Fibroblast of the aortic adventitia (primary cell): ENCODE measurements at places on chromosomes 7 and 10.

DNA sequence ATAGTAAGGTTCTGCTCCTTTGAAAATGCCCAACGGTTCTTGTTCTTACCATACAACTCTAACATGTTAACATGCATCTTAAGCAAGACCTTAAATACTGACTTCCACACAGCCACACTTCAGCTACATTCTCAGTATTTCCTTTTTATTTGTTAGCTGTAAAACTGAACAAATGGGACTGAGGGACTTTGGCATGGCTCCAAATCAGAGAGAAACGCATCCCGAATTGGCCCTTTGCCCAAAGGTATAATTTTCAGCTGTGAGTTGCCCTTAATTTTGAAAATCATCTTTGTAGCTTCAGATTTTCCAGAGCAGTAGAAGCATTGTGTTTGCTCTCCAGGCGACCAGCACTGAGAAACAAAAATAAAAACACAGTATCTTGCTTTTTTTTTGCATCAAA is 56.4 kb downstream of the NEUROD6 start:
- no peak for DNase-seq

GRCh38 chr10:36450380-36450779 is 675.0 kb upstream of the ANKRD30A start:
- peak; percentile 77 for DNase-seq

GRCh38 chr10:122204691-122205489 is 66.2 kb upstream of the BTBD16 start:
- DNase-seq, result no peak

DNA sequence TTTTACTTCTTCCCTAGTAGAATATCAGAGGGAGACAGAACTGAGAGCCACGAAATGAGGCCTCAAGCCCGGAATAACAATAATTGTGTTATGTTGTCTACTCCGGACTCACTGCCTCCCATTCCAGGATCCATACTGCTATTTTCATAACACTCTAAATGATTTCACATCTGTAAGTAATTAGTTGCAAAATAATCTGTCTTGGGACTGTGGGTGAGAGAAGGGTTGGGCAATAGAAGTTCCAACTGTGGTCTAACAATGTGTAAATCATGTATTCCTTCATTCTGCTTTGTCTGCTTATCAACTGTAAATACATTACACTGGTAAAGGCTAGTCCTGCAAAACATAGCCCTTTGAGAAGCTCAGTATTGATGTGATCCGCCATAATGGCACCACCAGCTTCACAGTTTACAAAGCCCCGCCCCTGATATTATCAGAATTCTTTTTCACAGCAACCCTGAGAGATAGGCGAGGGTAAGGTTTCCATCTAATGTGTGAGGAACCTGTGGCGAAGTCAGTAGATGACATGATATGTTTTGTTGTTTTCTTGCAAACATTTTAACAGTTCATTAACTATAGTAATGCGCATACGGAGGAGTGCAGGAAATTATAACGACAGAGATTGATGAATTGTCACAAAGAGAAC is 265.7 kb upstream of the BMPER start:
- DNase-seq, result peak; percentile 76

GRCh38 chr10:129899276-129900130 is 64.6 kb downstream of the EBF3 start:
- DNase-seq, result no peak

- DNase-seq, result no peak
Measured at GRCh38 chr7:8465338-8465737, 31.9 kb downstream of the NXPH1 start.

DNA sequence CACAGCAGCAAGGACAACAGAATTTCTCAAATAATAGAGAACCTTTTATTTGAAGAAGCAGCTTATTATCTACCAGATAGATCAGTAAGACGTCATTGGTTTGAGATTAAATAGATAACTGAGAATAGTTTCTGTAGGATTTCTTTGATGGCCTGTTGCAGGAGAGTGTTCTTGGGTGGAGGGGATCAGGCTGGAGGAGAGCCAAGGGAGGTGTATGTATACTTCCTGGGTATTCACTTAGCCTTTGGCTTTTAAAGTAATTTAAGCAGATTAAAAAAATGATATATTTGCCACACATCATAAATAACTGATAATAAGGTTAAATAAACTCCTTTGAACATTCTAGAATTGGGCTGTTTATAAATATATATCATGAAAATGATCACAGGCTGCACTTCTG is 486.1 kb upstream of the IGFBP3 start:
- no peak for DNase-seq

- DNase-seq, result peak; percentile 28
Measured at GRCh38 chr7:104804696-104805095, 209.3 kb upstream of the KMT2E start.

DNA sequence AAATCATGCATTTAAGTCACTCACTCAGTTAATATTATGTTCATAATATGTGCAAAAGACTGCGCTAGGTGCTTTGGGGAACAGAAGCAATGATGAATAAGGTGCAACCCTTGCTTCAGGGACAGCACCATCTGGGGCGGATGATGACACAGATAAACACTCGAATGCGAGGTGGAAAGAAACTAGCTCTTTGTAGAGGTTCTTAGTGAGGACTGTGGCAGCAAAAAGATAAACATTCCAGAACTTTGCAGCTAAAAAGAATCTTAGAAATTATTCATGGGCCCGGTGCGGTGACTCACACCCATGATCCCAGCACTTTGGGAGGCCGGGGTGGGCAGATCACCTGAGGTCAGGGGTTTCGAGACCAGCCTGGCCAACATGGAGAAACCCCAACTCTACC is 29.8 kb upstream of the CHST15 start:
- DNase-seq, result no peak

DNA sequence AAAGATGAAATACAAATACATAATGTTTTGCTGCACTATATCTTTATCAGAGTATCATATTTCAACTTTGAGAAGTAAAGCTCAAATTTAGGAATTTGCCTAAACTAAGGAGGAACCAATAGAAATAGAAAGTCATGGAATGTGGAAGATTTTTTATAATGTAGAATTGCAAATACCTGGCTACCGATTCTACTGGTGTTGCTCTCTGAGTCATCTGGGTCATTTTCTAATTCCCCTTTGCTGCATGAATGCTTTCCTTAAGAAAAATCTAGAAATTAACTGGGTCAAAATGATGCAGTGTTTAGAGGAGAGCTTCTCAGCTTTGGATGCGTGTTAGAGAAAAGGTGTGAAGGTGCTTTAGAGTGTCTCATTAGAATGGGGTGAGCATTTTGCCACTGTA is 568.9 kb upstream of the ANKRD30A start:
- no peak for DNase-seq

DNA sequence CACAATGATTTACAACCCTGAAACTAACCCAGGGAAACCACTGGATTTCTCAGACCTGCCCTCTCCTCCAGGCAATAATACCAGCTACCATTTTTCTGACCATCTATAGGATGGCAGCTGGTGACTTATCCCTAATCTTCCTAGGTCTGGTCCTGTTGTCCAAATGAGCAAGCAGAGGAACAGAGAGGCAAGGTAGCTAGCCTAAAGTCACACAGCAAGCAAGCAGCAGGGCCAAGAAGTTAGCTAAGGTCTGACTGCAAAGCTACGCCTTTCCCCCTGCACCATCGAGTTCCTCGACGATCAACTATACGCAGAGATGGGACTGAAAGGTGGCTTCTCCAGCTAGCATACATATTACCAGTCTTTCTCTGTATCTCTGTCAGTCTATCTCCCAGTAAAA is 25.3 kb downstream of the ATXN7L1 start:
- DNase-seq, result no peak

DNA sequence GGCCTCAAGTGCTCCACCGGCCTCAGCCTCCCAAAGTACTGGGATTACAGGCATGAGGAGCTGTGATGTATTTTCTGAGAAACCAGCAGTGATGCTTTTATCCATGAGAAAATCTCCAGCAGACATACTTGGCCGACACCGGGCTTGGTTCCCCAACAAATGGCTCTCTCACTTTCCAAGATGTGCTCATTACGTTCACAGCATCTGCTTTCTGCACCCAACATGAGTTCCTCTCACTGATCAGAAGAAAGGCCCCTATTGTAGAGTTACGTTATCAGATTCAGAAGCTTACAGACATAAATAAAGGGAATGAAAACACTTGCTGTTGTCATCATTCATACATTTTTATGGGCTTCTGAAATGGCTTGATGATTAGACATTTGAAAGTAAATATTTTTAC is 95.0 kb downstream of the CALD1 start:
- DNase-seq, result no peak

GRCh38 chr7:57438244-57438643 is 11.7 kb upstream of the ZNF716 start:
- no peak for DNase-seq

GRCh38 chr10:88253128-88253527 is 330.0 kb downstream of the RNLS start:
- no peak for DNase-seq

DNA sequence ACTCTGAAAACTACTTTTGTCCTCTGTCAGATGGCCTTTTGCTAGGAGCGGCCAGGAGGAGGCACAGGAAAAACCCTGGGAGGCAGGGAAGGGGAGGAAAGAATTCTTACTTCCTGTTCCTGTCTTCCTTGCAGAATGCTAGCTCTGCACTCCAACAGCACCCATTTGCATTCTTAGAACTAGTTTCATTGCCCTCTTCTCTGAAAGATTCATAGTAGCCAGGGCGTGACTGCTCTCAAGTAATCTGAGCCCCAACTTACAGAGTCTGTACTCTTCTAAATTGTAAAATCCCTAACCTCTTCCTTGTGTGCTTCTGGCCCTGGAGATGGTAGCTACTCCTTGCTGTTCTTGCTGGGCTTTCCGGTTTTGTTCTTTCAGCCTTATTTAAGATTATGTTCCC is 75.3 kb upstream of the STEAP1 start:
- DNase-seq, result no peak

DNA sequence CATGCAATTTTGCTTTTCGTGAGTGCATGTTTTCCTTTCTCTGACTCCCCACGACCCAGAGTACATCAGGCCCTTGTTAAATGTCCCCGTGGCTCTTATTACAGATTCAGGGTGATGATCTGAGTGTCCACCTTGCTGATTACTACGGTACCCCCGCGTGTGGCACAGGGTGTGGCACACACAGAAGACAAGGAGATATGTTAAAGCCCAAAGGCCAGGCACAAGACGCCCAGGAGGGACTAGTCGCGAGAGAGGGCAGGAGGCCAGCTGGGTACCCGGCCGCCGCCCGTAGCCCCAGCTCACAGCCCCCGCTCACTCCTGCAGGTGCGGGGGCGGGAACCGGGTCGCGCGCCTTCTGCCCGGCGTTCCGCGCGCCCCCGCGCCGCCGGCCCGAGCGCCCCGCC is 281 bp upstream of the EXOC6 start:
- no peak for DNase-seq

DNA sequence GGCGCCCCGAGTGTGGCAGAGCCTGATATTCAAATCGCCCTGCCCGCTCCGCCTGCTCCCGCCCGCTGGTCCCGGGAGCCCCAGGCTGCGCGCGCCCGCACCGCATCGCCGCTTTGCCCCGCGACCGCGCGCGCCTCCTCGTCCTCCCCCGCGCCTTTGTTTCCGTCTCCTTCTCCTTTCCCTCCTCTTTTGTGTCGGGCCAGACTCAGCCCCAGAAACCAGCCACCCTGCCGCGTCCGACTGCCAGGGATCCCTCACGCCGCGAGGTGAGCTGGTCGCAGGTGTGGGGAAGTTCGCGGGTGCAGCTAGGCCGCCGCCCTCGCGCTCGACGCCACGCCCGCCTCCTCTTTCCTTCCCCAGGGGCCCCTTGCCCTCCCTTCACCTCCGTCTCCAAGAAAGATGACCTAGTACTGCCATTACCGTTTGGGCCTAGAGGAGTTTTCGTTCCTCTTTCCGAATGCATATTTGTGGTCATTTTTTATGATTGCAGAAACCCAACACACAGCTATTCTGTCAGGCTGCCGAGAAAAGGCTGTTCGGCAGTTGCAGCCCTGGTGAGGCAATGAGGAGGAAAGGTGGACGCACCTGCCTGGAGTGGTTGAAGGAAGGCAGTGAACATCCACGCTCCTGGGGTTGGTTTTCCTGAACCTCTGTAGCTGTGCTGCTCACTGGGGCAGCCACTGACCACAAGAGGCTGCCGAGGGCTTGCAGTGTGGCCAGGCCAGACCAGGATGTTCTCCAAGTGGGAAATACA is 107.3 kb downstream of the SNX10 start:
- peak; percentile 26 for DNase-seq

DNA sequence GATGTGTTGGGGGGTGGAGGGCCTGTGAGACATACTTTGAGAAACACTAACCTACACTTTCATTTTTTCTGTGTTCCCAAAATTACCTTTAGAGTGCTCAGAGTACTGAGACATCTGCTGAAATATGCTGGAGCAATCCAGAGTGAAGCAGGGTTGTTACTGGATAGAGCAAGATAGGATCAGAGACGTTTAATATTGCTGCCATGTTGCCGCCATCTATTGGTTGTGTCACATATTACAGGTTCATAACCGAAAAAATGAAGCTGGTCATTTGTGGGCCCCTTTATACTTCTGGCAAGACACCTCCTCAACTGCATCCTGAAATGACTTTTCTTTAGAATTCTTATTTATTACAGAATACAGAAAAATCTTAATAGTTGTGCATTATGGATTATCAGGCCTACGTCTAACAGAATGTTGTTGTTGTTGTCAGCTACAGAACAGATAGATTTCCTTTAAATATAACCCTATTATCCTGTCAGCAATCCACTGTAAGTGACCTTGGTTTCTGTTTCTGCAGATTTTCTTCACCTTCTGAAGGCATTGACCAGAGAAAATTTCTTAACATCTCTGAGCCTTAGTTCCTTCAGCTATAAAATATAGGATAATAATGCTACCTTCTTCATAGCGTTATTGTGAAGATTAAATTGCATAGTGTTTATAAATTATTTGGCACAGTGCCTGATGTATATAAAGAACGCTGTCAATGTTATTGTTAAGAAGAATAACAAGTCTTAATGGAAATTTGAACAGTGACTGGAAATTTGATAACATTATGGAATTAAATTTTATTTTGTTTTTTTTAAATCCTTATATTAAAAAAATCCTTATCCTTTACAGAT is 16.2 kb upstream of the DLD start:
- DNase-seq, result peak; percentile 75

GRCh38 chr7:136214356-136214755 is 237.2 kb upstream of the MTPN start:
- no peak for DNase-seq

- peak; percentile 89 for DNase-seq
Measured at GRCh38 chr10:36224431-36224985, 582.4 kb upstream of the FZD8 start.
